Mesothelial cell of epicardium (in vitro differentiated cells): ENCODE measurements at places on chromosomes 3 and 15. TPM values are rescaled to one million over a fixed set of nuclear protein-coding genes. Genes with fewer than 3 reads are reported as not detected.

The RASGRP1 gene
- 3.7 to 4.8 TPM (median 4.4 TPM) in 3 replicates for total RNA-seq

The EXOG gene
- 17.4 to 19.5 TPM (median 18.6 TPM) in 3 replicates for total RNA-seq

DNA sequence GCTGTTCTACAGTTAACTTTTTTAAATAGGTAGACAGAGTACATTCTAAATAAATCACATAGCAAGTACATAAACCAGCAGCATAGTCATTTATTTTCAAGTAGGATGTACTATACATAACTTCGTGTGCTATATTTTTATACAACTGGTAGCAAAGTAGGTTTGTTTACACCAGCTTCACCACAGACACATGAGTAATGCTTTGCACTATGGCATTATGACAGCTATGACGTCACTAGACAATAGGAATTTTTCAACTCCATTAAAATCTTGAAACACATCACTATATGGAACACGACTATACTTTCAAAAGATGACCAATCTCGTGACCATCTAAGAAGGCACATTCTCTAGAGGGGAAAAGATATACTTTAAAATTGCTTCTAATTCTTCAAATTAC lies 3.5 kb downstream of the TEX55 start:
- H3K27ac ChIP-seq, result no peak overlapping the region
- no peak for DNase-seq
- H3K36me3 ChIP-seq, result peaks cover 5% of the 10 kb centered on the region
- peaks cover 3% of the 10 kb centered on the region for H3K4me1 ChIP-seq
- H3K4me3 ChIP-seq, result no peak overlapping the region

GRCh38 chr3:61669668-61670299 lies 108.4 kb downstream of the PTPRG start:
- H3K36me3 ChIP-seq, result peaks cover 6% of the 10 kb centered on the region
- H3K27me3 ChIP-seq, result no peaks in the 10 kb centered on the region
- H3K4me1 ChIP-seq, result peaks cover 27% of the 10 kb centered on the region
- H3K27ac ChIP-seq, result peak overlapping the region; percentile 4
- DNase-seq, result no peak

DNA sequence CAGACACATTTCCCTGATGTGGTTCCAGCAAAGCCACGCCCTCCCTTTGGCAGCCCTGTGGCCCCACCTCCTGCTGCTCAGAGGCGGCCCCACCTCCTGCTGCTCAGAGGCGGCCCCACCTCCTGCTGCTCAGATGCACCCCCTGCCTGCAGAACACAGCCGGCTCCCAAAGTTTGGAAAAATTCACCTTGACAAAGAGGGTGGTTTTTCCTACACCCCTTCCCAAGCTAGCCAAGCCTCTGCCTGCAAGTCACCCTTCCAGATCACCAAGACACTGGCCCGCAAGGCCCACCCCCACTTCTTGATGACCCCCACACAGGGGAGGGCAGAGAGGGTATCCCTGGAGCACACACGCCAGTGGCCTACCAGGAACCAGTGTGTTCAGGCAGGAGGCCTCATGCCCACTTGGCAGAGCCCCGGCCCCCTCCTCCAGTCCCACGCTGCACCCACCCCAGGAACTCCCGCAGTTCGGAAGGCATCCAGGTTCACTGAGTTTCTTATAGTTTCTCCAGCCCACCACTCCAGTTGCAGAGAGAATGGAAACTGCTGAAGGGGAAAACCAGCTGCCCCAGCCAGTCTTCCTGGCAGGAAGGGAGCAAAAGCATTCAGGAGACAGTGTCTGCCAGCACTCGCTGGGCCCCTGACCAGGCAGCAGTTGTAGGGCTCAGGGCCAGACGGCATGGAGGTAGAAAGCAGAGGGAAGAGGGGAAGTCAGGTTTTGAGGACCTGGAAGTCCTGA lies 2.3 kb upstream of the HAPLN3 start:
- H3K4me1 ChIP-seq, result peaks cover 24% of the 10 kb centered on the region
- H3K27me3 ChIP-seq, result peaks cover 23% of the 10 kb centered on the region
- H3K27ac ChIP-seq, result peak overlapping the region; percentile 66
- no peak overlapping the region for H3K4me3 ChIP-seq

The LYZL4 gene
- total RNA-seq, result not detected in 3 replicates

DNA sequence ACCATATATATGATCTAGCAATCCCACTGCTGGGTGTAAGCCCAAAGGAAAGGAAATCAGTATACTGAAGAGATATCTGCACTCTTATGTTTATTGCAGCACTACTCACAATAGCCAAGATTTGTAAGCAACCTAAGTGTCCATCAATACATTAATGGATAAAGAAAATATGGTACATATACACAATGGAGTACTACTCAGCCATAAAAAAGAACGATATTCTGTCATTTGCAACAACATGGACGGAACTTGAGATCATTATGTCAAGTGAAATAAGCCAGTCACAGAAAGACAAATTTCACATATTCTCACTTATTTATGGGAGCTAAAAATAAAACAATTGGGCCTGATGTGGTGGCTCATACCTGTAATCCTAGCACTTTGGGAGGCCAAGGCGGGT lies 21.9 kb upstream of the ARNT2 start:
- H3K4me3 ChIP-seq, result no peak overlapping the region
- H3K4me1 ChIP-seq, result no peaks in the 10 kb centered on the region
- no peak for DNase-seq
- peaks cover 2% of the 10 kb centered on the region for H3K36me3 ChIP-seq
- peaks cover 33% of the 10 kb centered on the region for H3K27me3 ChIP-seq

DNA sequence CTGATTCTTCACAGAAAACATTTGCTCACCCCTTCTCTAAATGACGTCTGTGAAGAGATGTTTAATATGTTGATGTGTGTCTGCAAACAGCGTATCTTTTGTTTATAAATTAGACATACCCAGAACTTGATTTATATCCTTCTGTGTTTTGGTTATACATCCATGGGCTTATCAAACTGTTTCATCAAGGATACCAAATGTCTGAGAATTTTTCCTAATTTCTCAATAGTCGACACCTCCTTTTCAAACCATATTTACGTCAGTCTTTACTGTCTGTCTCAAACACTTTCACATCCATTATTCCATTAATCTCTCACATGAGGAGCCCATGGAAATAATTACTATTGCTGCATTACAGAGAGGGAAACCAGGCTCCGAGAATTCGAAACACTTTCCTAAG lies 85.4 kb downstream of the FGF12 start:
- H3K27me3 ChIP-seq, result no peaks in the 10 kb centered on the region
- no peak for DNase-seq
- peaks cover 5% of the 10 kb centered on the region for H3K4me1 ChIP-seq

GRCh38 chr3:132593241-132593946 lies 3.7 kb upstream of the ACKR4 start:
- no peak overlapping the region for H3K27ac ChIP-seq
- H3K36me3 ChIP-seq, result peaks cover 16% of the 10 kb centered on the region
- DNase-seq, result no peak
- H3K4me3 ChIP-seq, result no peak overlapping the region
- H3K27me3 ChIP-seq, result no peaks in the 10 kb centered on the region

The CPA3 gene
- total RNA-seq, result 0.13 TPM in 1 of 3 replicates, not detected in the others

The ISY1 gene
- 37.5 to 40.3 TPM (median 38.5 TPM) in 3 replicates for total RNA-seq

DNA sequence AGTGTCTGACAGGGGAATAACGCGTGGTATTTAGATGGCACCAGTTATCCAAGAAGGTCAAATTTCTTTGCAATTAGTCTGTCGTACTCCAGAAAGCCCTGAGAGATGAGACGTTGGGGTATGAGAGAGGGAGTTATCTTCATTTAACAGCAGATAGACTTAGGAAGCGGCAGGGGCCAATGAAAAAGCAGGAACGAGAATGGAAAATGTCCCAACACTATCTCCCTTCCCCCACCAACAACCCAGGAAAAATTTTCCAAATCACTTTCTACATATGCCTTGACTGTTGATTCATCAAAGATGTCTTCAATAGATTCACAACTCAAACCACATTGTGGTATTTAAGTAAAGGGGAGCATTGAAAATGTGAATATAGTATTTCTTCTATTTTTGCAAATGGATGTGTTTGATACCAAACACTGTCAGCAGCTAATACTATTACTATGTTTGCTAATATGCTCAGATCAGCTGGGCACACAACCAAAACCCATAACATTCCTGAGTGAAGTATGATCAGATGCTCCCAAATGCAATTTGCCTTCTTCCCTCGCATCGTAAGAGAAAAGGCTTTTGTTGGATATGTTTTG lies 13.3 kb upstream of the GREM1 start:
- no peak overlapping the region for H3K4me3 ChIP-seq
- H3K27ac ChIP-seq, result no peak overlapping the region
- peaks cover 12% of the 10 kb centered on the region for H3K4me1 ChIP-seq

- peaks cover 38% of the 10 kb centered on the region for H3K4me1 ChIP-seq
- no peak for DNase-seq
- H3K36me3 ChIP-seq, result no peaks in the 10 kb centered on the region
- no peak overlapping the region for H3K4me3 ChIP-seq
- peaks cover 13% of the 10 kb centered on the region for H3K27me3 ChIP-seq
- H3K27ac ChIP-seq, result no peak overlapping the region
Measured at GRCh38 chr15:67037694-67038093, 27.7 kb upstream of the SMAD3 start.

The LRTM1 gene
- not detected in 3 replicates for total RNA-seq
